Stimulated activated CD4-positive, alpha-beta T cell treated with anti-CD3 and anti-CD28 coated beads, Interleukin-1b, Interleukin-23, amount 100 ng/mL, for 4 hours (primary cell): ENCODE measurements at places on chromosomes 13 and 19.

GRCh38 chr13:85671336-85671735 is 127.9 kb downstream of the SLITRK6 start:
- no peak for DNase-seq

- DNase-seq: no peak
These were observed 3.4 kb downstream of the POSTN start for GRCh38 chr13:37595162-37595561.

- DNase-seq: peak; percentile 71
These were observed 510 bp upstream of the PCDH9 start for GRCh38 chr13:67230404-67231288.

DNA sequence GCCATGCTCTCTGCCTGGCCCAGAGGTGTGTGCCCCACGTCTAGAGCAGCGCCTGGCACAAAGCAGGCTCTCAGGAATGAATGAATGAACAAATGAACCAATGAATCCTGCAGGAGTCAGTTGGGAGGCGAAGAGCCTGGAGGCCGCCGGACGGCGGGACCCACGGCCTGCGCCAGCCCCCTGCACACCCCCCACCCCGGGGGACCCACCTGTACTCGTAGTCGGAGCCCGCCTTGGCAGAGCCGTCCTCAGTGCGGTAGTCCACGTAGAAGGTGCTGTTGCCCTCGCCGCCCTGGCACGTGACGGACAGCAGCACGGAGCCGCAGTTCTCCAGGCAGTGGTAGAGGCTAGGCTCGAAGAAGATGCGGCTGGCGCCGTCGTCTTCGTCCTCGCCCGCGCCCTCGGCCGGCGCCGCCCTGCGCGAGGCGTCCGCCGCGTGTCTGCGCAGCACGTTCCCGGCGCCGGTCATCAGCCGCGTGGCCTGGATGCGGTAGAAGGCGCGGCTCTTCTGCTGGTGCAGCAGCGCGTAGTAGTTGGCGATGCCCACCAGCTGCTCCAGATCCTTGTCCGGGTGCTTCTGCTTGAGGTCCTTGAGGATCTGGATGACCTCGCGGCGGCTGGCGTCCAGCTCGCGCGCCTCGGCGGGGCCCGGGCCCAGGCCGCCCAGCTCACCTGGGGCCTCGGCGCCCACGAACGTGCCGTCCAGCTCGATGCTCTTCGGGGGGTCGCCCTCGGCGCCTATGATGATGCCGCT is 14.8 kb downstream of the SLC8A2 start:
- DNase-seq: no peak

DNA sequence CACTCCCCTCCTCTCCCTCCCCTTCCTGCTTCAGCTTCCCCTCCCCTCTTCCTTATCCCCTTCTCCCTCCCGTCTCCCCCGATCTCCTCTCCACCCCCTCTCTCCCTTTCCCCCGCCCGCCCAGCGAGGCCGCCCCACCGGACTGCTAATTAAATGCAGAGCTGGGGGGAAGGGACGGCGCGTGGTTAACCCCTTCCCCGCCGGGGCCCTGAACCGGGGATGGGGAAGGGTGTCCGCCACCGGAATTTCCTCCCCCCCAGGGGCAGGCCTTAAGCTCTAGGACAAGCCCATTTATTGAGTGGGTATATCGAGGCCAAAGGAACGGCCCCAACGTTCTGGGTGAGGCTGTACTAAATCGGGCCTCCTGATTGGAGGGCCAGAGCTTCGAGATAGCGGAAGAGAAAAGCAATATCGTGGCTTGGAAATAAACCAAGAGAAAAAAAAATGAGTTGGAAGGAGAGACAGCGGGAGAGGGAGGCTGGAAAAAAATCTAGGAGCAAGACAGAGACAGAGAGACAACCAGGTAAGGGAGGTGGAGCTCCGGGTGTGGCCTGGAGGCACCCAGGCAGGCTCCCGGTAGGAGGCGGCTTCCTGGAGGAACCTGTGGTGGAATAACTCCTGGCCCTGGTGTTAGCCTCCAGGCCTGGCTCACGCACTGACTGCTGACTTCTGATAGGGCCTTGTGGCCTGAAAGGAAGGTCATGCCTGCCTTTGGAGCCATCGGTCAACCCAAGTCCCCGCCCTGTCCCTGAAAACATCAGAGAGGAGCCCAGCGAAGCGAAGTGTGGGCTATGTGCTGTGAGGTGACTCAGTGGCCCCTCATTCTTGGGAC is 11.6 kb upstream of the JUND start:
- DNase-seq: no peak

DNA sequence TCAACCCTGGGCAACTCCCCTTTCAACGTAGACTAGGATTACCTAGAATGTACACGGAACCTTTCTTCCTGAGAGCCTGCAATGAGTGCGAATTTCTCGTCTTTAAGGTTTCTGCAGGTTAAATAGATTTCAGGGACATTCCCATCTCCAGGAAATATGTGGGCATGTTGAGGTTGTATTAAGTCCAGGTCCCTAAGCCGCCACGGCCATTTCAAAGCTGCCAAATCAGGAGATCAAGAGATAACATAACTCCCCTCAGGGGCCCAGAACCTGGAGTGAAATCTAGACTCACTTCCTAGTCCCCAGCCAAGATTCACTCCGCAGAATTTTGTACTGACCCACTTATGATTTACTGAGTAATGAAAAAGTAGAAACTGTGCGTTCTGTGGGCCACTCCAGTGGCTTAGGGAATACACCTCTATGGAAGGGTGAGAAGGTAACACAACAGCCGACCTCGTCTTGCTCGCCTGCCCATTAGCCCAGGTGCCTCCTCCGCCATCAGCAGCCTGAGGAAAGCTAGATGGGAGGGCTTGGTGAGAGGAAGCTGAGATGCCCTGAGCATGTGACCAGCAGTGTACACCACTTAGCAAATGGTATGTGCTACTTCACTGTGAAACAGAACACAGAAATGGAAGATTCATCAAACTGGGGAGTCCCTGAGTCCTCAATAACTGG is 98.5 kb upstream of the SOX1 start:
- no peak for DNase-seq

- no peak for DNase-seq
These were observed 960.0 kb upstream of the PCDH20 start for GRCh38 chr13:62375653-62376052.

GRCh38 chr13:85013006-85013405 is 786.2 kb downstream of the SLITRK6 start:
- DNase-seq: no peak

DNA sequence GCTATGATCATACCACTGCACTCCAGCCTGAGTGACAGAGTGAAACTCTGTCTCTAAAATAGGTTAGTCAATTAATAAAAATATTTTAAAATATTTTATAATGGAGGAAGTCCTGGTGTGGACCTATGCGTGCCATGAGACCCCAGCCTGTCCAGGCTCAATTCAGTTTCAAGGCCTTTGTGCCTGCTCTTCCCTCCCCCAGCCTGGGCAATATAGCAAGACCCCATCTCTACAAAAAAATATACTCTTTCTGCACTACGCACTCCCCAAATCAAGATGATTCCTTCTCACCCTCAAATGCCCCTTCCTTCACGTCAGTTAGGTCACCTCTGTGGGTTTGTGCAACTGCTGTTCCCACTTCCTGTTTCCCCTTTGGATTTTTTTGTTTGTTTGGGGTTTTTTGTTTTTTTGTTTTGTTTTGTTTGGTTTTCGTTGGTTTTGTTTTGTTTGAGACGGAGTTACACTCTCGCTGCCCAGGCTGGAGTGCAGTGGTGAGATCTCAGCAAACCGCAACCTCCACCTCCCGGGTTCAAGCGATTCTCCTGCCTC is 1.4 kb upstream of the HSH2D start:
- DNase-seq: no peak

DNA sequence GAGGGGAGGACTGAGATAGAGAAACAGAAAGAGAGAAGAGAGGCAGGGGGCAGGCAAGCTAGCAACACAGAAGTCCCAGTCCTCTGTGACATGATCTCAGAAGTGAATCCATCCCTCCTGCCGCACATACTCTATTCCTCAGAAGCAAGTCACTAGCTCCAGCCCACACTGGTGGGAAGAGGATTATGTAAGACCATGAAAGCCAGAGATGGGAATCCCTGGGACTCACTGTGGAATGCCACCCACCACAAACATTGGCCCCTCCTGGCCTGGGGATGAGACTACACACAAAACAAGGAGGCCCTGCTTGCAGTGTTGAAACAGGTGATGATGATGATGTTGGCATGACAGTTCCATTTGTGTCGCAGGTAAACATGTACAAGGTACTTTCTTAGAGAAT is 419.9 kb downstream of the IRS2 start:
- no peak for DNase-seq

GRCh38 chr19:47028195-47028601 is 8.6 kb downstream of the NPAS1 start:
- DNase-seq: no peak

- no peak for DNase-seq
These were observed 45.8 kb upstream of the RGCC start for GRCh38 chr13:41411522-41411921.

DNA sequence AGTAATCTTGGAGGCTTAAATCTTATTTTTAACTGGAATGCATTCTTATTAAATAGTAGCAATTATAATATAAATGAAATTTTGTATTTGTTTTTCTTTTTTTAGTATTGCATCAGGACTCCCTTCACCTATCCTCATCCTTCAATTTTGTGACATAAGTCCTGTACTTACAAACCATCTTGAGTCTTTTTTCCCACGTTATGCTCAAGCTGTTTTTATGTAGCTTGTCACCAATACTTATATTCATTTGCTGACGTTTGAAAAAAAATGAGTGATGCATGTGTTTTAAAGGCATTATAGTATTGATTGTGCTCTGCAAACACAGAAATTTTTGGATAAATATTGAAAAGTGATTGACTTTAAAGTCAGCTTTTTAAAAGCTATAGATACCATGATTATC is 888 bp downstream of the GPR18 start:
- DNase-seq: no peak

DNA sequence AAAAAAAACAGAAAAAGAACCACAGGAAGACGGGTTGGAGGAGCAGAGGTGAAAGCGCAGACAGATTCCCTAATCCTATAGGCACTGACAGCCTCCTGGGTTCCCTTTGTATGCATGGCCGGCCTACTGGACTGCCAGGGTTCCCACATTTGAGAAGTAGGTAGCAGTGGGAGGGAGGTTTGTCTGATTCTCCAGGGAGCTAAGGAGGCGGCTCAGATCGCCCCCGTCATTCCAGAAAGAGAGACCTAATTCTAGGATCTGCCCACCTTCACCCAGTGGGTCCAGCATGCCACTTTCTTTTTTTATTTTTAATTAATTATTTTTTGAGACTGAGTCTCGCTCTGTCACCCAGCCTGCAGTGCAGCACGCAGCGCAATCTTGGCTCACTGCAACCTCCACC is 9.7 kb upstream of the CCL25 start:
- DNase-seq: no peak

DNA sequence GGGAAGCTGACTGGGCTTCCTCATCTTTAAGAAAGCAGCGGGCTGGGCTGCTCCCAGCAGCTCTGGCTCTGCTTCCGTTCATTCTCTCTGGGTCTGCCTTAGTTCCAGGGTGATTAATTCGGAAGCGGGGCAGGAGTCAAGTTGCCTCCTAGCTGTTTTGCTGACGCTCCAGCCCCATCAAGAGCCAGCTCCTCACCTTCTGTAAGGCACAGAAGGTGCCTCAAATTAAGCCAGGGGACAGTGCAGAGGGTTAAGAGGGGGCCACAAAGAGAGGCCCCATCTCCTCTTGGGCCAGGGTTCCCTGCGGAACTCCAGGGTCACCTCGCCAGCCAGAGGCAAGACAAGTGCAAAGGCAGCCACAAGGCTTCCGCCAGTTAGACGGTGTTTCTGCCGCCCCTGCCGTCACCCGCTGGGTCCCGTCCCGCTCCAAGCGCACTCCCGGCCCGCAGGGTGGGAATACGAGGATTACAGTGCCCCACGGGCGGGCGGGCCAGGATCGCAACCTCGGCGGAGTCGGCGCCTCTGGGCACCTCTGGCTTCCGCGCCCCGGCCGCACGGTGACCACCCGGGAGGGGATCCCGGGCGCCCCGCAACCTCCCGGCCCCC is 508 bp downstream of the SLC15A1 start:
- DNase-seq: no peak

DNA sequence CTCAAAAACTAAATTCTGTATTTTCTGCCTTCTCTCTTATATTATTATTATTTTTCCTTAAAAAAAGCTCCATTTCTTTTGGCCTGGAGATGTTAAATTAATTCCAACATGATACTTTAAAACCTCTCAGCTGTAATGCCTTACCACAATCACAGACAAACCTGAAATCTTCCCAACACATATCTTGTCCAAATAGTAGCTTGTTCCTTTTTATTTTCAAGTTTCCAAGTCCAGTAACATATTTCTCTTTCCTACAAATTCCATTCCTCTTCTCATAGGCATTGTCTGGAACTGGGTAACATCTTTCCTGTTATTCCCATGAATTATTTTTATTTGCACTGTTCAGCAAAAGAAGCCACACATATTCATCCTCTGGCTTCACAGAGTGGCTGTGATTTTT is 137.0 kb downstream of the SLITRK6 start:
- no peak for DNase-seq

- DNase-seq: no peak
These were observed 2.2 kb upstream of the TNFRSF19 start for GRCh38 chr13:23567906-23568460.

GRCh38 chr19:14106840-14107239 is 10.7 kb downstream of the PRKACA start:
- no peak for DNase-seq

DNA sequence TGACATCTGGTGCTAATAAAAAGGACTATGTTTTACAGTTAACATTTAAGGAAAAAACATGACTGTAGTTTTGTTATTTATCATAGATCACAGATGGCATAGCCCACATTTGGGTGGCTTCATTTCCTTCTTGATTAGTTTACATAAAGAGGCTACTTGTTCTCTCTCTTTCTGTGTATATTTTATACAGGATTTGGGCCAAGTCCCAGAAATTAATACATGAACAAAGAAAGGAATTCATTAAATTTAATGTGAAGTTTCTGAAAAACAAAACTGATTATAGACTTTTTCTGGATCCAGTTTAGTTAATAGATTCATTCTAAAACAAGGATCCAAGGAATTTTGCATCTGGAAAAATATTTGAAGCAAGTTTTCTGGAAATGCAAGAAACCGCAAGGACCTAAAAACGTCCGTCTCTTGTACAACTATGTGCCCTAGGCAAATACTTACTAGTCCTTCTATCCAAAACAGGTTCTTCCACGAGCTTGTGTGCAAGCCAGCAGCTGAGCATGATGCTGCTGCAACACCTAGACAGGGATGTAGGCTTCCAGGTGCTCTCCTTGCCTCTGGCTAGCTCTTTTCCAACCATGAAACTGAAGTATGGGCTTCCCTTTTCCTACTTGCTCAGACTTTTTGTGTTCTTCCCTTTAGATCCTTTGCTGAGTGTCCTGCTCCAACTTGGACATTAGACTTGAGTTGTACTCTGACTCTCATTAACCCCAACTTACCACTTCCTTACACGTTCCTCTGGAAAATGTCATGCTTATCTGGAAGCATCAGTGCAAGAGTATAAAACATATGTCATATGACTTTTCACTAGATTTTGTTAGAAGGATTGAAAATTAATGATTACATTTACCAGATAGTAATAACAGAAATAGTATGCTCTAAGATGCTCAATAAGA is 161.5 kb upstream of the STARD13 start:
- no peak for DNase-seq

DNA sequence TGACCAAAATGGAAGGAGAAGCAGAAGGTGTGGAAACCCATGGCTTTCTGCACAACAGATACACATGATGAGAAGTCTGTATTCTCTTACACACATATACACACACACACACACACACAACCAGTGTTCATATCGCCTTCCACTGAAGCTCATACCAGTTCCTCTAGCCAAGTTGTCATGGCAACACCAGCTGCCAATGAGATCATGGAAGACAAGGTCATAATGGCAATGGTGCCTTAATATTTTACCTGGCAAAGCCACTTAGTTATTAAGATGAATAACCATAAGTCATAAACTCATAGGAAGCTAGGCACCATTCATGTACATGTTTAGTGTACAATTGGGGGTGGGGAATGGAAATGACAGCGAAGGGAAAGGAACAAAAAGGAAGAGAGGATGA is 2.6 kb upstream of the DHRS12 start:
- no peak for DNase-seq
